Ammon's horn (tissue), 1 donor: ENCODE measurements at places on chromosomes 13 and 19.

DNA sequence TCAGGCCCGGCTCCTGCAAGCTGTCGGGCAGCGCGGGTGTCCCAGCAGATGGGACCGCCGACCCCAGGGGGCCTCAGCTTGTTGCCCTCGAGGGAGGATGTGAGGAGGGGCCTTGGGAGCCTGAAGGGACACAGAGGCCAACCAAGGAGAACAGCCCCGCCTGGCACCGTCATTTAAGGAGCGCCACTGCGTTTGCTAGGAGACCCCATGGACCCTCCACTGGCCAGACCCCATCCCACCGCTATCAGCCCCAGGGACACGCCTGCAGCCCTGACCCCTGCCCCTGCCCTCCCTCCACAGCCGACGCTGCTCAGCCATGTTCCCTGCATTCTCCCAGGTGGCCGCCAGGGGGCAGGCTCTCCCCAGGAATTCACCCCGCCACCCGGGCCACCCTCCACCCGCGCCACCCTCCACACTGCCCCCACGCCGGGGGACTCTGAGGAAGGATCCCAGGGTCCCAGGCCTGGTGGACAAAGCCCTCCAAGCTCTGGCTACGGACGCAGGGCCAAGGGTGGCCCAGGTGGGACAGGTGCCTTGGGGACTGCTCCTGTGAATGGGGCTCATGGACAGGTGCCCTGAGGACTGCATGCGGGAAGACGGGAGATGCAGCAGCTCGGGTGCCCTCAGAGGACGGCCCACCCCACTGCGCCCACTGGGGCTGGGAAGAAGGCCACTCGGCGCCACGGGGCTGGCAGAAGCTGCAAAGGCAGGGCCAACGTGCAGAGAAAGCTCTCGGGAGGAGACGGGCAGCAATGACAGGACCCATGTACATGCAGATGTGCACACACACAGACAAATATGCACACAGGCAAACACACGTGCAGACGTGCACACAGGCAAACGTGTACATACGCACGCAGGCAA lies 34.4 kb downstream of the PIP5K1C start:
- DNase-seq = peak; percentile 58

GRCh38 chr19:24029941-24030636 lies 56.9 kb upstream of the ZNF254 start:
- no peak for DNase-seq

DNA sequence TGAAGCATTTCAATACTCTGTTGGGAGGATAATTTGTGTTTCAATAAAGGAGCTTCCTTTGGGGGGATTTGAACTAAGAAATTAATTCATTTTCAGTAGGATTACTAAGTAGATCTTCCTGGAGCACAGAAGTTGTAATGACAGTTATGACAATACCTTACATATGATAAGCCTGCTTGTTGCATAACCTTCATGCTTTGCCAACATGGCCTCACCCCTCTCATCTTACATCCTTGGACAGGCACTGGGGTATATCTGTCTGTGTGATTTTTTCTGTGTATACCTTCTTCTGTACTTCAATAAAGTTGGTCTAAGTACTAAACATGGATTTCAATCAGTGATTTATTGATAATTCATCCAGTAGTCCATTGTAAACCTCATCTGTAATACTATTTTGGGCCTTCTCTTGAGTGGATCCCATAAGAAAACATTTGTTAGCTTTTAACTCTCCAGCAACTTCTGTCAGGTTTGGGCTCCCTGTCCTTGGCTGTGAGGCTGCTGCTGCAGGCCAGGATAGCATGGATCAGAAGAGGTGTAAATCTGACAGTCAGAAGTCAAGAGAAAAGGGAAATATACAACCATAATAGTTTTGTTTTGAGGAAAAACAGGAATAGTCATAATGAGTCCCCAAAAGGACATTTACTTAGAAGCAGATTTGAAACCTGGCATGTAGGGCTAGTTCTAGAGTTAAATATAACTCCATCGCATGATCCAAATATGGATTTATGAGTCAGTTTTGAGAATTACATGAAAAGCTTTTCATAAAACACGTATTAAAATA lies 422.2 kb downstream of the KLF5 start:
- DNase-seq = no peak

DNA sequence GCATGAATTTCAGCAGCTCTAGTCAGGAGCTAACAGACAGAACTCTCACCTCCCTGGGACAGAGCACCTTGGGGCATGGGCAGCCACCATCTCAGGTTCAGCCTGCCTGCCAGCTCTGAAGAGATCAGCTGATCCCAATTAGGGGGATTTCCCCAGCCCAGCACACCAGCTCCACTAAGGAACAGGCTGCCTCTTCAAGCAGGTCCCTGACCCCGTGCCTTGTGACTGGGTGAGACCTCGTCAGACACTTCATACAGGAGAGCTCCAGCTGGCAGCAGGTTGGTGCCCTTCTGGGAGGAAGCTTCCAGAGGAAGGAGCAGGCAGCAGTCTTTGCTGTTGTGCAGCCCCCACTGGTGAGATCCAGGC lies 84.5 kb upstream of the UFM1 start:
- no peak for DNase-seq

DNA sequence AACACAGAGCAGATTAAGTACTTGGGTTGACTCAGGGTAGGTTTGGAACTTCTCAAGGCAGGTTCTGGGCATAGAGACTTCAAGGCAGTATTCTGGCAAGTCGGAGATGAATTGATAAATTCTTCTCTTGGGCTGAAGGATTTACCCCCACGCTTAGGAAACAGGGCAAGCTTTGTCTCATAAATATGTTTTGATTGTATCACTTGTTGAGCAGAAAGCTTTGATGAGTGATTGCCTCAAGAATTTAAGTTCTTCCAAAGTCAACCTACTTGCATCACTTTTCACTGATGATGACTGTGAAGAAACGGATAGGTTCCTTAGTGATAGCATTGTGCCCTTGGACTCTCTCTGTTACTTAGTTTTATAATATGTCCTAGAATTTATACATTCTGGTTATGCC lies 258.6 kb upstream of the DACH1 start:
- no peak for DNase-seq

DNA sequence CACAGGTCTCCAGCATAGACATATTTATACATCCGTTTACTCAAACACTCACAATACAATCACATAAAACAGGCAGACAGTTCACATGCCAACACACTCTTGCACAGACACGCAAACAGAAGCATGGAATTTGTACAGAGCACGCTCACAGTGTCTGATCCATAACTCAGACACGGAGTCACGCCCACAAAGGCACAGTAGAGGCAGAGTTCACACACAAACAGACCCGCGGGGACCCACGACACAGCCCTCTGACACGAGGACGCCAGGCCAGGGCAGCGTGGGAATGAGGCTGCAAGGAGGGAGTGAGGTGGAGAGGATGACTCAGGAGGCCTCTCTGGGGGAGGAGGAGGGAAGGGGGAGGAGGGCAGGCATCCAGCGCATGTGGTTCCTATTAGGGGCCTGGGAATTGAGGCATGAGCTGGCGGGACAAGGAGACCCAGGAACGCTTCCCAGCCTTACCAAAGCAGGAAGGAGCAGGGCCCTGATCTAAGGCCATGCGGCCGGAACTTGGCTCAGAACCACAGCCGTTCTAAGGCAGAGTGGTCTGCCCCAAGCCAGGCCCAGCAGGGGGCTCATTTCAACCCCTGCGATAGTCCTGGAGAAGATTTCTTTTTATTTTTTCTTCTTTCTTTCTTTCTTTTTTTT lies 9.1 kb upstream of the OLFM2 start:
- DNase-seq = peak; percentile 84

GRCh38 chr13:113166266-113166665 lies 7.8 kb downstream of the PROZ start:
- no peak for DNase-seq

- DNase-seq = no peak
Measured at GRCh38 chr13:63696055-63696454, 2280.4 kb upstream of the PCDH20 start.

GRCh38 chr19:35027851-35028599 lies 2.2 kb upstream of the SCN1B start:
- no peak for DNase-seq

DNA sequence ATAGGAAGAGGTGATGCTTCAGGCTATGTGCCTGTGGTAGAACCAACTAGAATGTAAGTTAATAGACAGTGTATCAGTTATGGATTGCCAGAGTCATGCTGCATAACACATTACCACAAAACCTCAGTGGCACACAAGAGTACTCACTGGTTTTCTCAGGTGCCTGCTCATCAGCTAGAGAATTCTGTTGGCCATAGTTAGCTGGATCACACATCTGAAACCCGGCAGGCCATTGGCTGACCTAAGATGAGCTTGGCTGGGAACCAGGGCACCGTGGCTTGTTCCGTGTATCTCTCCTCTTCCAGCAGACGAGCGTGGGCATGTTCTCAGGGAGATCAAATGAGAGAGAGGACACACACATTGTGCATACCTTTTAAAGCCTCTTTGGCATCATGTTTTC lies 76.7 kb downstream of the TEX26 start:
- DNase-seq = no peak

DNA sequence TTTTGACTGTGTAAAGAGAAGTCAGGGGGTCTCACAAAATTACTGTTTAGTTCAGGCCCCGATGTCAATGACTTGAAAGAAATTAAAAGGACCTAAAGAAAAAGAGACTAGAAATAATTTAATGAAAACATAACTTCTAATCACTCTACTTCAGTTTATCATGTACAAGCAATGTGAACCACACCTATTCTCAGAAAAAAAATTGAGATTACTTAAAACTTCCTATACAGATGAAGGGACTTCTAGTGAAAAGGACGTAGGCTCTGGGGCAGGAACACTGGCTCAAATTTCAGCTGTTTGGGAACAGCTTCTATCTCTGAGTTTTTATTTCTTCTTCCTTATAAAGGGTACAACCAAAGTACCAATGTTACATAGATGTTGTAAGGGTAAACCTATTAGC lies 38.0 kb downstream of the TPT1 start:
- no peak for DNase-seq

DNA sequence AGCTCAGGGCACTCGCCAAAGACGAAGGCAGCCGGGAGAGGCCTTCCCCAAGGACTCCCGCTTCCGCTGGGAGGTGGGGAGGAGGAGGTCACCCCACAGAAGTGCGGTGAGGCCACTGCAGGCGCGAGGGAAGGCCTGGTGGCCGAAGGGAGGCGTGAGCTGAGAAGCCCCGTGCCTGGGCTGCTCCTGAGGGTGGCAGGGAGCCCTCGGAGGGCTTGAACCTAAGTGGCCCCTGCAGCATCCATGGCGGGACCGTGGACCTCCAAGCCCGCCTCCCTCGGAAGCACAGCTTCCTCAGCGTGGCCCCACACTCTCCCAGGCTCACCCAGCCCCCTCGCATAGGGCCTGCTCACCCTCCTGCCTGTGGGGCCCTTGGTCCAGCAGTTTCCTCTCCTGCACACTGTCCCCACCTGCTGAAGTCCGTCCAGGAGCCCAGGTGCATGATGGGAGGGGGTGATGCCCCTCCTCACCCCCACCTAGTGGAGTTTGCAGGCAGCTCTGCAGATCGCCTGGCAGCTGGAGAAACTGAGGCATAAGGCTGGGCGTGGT lies 25.9 kb downstream of the EFNA2 start:
- DNase-seq = no peak

- DNase-seq = no peak
Measured at GRCh38 chr19:4399812-4400134, 574 bp downstream of the SH3GL1 start.

- DNase-seq = no peak
Measured at GRCh38 chr13:96274046-96274445, 184.1 kb downstream of the HS6ST3 start.

- peak; percentile 5 for DNase-seq
Measured at GRCh38 chr13:104256701-104257100, 1190.5 kb upstream of the SLC10A2 start.

- no peak for DNase-seq
Measured at GRCh38 chr13:54185785-54186184, 1157.2 kb downstream of the OLFM4 start.

DNA sequence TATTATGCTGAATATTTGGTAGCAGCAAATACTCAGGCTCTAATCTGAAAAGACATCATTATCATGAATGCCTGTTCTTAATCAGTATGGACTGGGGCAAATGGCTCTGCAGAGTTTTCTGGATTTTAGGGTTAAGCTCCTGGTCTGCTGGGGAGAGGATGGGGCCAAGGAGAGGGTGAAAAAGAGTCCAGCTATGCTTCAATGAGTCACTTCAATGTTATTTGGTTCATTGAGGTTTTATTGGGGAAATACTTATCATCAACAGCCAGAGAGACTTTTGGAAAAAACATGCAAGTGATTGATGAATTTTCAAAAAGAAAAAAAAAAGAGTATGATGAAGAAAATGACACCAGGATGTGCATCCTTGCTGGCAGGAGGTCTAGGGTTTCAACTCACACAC lies 278.3 kb downstream of the UQCRFS1 start:
- DNase-seq = no peak

GRCh38 chr19:45123440-45123850 lies 30.5 kb downstream of the PPP1R37 start:
- DNase-seq = no peak

DNA sequence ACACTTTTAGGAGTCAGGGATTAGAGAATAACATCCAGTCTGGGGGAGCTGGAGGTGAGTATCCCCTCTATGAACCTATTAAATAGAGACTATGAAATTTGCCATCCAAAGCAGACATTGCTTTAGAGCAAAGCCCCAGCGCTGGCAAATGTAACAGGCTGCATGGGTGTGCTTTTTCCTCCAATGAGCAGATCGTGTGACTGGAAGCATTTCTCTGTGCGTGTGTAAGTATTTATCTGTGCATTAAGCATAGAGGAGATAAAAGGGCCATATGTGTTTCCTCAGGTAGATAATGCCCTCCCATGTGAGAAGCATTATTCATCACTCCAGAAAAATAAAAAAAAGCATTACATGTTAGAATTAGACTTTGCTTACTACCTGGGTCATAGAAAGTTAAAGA lies 924 bp downstream of the TNFSF13B start:
- DNase-seq = no peak

- no peak for DNase-seq
Measured at GRCh38 chr13:38895075-38895474, 95.6 kb downstream of the STOML3 start.

DNA sequence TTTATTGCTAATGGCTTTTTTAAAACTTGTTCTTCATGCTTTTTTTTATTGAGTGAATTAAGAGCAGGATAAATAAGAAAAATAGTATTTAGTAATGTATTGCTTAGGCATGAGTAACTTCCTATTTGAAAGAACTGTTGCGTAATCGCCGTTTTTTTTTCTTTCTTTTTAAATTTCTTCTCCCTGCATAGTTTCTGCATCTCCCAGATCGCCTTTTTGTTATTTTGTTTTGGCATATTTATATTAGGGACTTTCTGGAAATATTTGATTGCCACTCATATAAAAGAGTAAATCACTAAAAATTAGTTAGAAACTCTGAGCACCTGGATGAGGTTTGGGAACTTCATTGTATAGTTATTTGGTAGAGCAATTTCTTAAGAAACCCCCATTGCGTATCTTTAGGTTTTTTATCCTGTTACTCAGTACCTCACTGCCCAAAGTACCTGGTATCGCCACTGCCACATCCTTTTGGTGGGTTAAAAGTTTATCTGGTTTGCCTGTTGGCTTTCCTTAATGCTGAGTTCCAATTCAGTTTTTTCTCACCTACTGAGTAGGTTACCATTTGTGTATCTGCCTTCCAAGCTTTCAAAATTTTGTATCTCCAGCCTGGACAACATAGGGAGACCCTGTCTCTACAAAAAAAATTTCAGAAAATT lies 36.2 kb upstream of the LPAR6 start:
- no peak for DNase-seq

GRCh38 chr13:59392328-59392727 lies 771.4 kb downstream of the DIAPH3 start:
- no peak for DNase-seq

- no peak for DNase-seq
Measured at GRCh38 chr19:45852983-45853382, 10.0 kb downstream of the SYMPK start.

GRCh38 chr19:33545217-33545981 lies 23.8 kb upstream of the PEPD start:
- DNase-seq = no peak

GRCh38 chr13:79724348-79725103 lies 243.6 kb downstream of the NDFIP2 start:
- no peak for DNase-seq
